ENCODE measurements at places on chromosomes 2 and 18.

DNA sequence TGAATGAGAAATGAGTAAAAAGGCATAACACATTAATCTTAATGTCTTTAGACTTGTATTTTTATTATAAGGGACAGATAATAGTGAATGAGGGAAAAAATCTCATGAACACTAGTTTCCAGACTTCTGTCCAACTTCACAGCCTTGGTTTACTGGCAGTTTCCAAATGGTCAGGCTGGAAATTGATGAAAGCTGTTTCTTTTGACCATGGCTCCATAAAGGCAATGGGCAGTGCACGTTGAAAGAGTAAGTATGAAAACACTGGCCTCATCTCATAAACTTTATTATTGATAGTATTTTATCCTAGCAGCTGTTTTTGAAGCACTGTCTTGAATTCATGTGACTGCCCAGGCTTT, 23.1 kb downstream of the BCL2L11 start:
- DNase-seq: no peak

DNA sequence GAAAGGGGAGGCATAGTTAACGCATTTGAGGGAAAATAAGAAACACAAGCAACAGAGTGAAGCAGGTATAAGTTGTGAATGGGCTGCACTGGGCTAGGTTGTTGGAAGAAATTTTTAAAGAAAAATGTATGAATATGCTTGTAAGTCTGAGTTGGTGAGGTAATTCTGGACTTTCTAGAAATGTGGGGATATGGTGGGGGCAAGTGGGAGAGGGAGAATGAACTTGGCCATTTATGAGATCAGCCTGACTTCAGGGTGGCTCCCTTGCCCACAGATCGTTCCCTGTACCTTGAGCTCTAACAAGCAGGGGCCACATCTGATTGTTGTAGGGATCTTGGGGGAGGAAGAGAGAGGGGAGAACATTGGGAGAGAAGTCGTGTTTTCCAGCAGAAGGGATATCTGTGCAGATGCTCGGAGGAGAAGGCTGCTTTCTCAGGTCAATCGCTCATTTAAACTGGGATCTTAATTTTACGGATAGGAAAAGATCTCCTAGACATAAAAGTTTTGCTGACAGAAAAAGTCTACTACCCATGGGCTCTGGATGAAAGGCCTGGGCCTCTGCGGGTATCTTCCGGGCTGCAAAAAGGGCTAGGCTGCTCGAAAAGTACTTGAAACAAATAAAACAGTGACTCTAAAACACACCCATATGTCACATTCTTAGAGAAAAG, 42.5 kb upstream of the FZD5 start:
- DNase-seq: no peak

DNA sequence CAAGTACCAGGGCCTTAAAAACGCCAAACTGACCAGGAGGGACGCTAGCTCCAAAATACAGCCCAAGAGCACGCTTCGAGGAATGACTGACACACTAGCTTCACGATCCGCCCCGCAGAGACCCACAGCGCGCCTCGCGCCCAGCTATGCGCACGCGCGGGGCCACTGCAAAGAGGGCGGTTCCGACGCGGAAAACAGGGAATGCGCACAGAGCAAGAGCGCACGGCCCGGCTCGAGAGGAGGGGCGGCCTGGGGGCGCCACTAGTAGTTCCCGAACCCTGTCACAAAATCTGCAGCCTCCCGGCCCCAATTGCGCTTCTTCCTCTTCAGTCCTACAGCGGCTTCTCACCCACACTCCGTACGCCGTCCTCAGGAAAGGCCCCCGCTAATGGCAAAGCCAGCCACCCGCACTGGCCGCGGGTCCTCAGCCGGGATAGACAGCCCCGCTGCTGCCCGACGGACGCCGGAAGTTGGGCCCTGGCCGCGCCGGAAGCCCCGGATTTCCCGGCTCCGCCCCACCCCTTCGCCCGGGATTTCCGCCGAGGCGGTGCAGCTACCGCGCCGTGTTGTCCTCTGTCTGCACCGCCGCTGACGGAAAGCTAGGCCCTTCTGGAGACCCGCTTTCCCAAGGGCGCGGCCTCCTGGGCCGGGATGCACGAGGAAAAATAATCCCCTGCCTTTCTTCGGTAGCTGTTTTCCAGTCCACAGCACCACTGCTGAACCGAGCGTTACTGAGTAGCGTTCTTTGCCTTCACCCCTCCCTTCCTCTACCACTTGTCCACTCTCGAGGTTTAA, at the start of gene HDHD2:
Gene HDHD2, minus strand, starts transcription at position 472 of the 795 bp plus-strand sequence. CDS start 14,061 bp downstream, outside the sequence.
- no peak for DNase-seq

GRCh38 chr2:96874198-96874831, 4.4 kb upstream of the SEMA4C start:
- no peak for DNase-seq

DNA sequence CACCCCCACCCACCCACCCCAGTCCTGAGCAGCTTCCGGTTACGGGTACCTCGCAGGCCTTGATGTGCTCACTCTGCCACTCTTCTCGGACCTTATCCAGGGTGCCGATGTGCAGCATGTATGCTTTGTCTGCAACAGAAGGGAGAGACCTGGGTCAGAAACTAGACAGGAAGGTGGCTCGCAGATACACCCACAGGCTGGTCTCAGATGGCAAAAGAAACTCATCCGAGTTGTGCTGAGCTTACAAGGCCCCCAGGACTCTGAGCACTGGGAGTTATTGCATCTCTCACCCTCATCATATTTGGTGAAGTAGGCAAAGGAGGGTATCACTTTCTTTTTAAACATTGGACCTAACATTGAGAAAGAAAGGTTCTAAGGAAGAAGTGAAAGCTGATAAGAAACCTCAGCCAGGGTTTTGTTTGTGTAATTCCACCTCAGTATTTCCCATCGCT, 30.6 kb upstream of the EPG5 start:
- DNase-seq: no peak

DNA sequence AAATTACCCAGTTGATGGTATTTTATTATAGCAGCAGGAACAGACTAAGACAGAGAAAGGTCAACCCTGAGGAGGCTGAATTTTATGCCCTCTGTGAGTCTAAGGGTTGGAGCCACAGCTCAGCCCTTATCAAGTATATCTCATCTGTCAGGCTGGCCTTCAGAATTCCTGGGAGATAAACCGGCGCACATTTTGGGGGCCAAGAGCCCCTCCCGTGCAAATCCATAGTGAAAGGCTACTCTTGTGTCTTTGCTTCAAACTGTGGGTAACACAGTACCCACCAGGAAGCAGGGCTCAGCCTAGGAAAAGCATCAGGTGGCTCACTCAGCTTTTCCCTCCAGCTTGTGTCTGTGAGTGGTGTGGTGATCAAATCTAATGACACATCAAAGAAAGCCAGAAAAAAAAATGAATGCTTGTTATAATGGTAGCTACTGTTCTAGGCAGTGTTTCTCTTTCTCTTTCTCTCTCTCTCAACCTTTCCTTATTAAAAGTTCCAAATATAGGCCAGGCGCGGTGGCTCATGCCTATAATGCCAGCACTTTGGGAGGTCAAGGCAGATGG, 25.0 kb upstream of the ASXL2 start:
- no peak for DNase-seq

GRCh38 chr2:122323927-122324326, 568.5 kb downstream of the TSN start:
- DNase-seq: no peak

- DNase-seq: no peak
These were observed 6.7 kb upstream of the COMMD1 start for GRCh38 chr2:61898810-61899209.

DNA sequence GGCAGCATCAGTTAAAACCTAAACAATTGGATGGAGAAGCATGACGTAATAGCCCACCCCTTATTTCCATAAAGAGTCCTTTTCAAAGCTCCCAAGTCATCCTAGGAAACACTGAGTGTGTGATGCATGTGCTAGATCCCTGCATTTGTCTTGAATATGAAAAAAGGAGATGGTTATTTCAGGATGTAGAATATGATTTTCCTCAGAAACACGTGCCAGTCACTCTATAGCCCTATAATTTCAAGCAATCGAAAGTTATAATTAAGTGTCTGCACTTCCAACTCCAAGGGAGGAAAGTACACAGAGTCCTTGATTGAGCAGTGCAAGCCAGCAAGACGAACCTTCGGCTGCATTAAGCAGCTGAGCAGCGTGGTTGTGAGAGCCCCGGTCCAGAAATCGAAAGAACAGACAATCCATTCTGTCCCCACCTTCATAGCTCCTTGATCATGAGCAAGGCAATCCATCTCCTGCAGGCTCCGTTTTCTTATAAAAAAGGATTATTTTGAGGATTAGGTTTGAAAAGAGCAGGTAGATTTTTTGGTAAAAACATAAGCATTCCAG, 287.7 kb downstream of the FBXO15 start:
- DNase-seq: no peak

DNA sequence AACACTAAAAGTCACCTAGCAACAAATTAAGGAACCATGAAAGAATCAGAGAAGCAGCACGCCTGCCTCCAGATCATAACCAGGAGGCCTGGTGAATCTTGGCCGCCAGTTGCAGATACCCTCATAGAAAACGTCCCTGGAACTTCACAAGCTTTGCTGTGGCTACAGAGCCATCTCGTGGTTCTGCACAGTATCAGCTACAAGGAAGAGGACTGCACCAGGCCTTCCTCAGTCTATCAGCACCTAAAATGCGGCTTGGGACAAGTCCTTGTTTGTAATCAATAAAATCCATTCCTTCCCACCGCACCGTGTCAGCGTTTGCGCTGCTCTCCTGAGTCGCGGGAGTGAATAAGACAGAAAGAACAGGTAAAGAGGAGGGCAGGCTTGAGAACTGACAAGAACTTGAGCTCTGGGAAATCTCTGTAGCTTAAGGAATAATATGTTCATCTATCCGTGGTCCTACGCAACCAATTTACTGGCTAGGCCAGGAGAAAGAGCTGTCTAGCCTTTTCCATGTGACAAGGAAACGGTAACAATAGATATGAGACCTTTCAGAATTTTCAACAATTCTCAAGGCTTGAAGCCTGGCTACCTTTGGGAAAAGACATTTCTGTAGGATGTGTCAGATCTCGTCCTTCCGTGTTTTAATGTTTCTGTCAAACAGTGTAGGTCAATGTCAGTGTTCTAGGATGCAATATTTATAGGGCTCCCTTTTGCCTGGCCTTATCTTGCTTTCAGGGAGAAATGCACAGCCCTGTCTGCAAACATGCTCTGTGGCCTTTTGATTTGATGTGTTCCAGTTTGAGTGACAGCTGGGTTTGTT, 128.5 kb upstream of the RAB12 start:
- peak; percentile 16 for DNase-seq

GRCh38 chr18:57697426-57697825, 75.8 kb upstream of the NARS1 start:
- DNase-seq: no peak

DNA sequence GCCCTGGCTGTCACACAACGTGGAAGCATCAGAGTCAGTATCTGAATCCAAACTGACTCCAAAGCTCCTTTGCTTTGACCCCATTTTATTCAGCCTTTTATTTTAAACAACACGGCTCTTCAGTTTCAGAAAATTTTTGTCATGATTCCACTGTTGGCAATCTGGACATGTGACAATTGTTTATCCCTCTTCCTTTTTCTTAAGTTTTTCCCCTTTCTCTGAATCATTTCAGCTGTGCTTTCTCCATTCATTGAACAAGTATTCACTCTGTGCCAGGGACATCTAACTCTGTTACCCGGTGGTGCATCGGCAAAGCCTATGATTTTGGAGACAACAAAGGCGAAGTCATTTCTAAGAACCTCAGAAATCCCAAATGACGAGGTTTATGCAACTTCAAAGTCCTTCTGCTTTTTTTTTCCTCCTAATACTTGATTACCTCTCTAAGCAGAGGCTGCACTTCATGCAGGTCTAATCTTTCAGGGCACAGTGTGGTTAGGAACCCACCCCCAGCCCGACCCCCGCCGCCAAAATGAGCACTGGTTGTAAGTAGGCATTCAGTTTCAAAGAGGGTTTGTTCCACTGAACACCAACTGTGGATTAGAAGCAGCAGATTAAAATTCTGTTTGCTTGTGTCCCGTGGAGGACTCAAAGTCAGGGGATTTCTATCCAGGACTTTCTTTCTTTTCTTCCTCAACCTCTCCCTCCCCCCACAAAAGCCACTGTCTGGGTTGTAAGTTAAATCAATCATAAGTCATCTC, 18.6 kb downstream of the ST6GAL2 start:
- no peak for DNase-seq

GRCh38 chr2:64349131-64349530, 104.8 kb upstream of the LGALSL start:
- no peak for DNase-seq

GRCh38 chr18:8703092-8703709, 2.2 kb upstream of the MTCL1 start:
- no peak for DNase-seq

- no peak for DNase-seq
These were observed 221.7 kb upstream of the SH3BP4 start for GRCh38 chr2:234730066-234730640.

- DNase-seq: no peak
These were observed 790.3 kb downstream of the ERBB4 start for GRCh38 chr2:211748339-211748738.

All from AG09319 (cell line).